ENCODE measurements at places on chromosomes 5 and 9. TPM values are rescaled to one million over a fixed set of nuclear protein-coding genes. Genes with fewer than 3 reads are reported as not detected.
A peak's percentile ranks its signal among the peaks of the same experiment; 100 is the strongest.

Gene BARHL1
- total RNA-seq = not detected

Gene PCDHA11
- not detected for total RNA-seq

Gene SPINK5
- total RNA-seq = 373 TPM

Gene FBP2
- not detected for total RNA-seq

GRCh38 chr5:34545626-34546025 is 110.5 kb upstream of the RAI14 start:
- H3K27me3 ChIP-seq = peaks cover 3% of the 10 kb centered on the region
- no peaks in the 10 kb centered on the region for H3K36me3 ChIP-seq
- no peak for DNase-seq
- H3K27ac ChIP-seq = no peak overlapping the region

DNA sequence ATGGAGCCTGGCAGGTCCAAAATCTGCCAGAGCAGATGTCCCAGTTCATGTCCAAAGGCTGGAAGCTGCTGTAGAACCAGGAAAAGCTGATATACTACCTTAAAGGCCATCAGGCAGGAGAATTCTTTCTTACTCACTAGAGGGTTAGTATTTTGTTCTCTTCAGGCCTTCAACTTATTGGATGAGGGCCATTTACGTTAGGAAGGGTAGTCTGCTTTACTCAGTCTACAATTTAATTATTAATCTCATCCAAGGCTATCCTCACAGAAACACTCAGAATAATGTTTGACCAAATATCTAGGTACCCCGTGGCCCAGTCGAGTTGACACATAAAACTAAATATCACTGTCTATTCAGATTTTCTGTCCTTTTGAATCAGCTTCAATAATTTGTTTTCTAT is 437.4 kb downstream of the TLE4 start:
- H3K4me3 ChIP-seq = no peak overlapping the region
- no peaks in the 10 kb centered on the region for H3K4me1 ChIP-seq
- no peaks in the 10 kb centered on the region for H3K36me3 ChIP-seq
- no peaks in the 10 kb centered on the region for H3K27me3 ChIP-seq
- no peak overlapping the region for H3K27ac ChIP-seq
- no peak for DNase-seq

DNA sequence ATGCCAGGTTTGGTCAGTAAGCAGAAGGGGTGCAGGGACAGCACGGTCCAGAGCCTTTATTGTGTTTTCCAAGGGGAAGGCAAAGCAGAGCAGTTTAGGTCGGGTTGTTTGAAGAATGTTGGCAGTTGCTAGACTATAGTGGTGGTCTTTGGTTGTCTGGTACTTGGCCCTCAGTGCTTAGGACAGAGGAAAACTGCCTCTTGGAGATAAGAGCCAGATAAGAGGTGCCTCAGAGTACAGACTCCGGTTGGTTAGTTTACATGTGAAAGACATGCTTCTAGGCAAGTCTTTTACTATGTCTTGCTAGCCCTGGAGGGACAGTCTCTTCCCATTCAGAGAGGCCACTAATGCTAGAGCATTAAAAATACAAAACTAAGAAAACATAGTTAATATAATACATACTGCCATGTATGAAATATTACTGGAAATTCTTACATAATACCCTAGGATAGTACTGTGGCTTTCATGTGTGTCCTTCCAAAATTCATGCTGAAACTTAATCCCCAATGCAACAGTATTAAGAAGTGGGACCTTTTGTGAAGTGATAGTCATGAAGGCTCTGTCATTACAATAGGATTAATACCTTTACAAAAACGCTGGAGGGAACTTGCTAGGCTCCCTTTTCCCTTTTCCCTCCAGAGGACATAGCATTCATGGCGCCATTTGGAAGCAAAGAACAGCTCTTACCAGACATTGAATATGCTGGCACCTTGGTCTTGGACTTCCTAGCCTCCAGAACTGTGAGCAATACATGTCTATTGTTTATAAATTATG is 280.4 kb downstream of the TMEM167A start:
- no peak overlapping the region for H3K27ac ChIP-seq
- H3K4me1 ChIP-seq = no peaks in the 10 kb centered on the region

DNA sequence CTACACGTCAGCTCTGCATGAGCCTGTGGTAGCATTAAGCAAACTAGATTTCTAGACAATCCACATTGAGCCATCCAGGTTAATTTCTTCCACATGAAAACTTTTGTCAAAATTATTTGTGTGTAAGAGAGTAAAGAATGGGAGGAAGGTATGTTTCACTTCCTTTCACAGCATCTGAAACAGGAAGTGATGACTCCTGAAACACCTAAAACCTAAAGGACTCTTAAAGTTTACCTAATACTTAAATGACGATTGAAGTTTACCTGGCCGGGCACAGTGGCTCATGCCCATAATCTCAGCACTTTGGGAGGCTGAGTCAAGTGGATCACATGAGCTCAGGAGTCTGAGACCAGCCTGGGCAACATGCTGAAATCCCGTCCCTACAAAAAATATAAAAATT is 223.8 kb downstream of the CEMIP2 start:
- no peak overlapping the region for H3K4me3 ChIP-seq
- H3K36me3 ChIP-seq = no peaks in the 10 kb centered on the region
- no peak overlapping the region for H3K27ac ChIP-seq
- H3K27me3 ChIP-seq = no peaks in the 10 kb centered on the region

DNA sequence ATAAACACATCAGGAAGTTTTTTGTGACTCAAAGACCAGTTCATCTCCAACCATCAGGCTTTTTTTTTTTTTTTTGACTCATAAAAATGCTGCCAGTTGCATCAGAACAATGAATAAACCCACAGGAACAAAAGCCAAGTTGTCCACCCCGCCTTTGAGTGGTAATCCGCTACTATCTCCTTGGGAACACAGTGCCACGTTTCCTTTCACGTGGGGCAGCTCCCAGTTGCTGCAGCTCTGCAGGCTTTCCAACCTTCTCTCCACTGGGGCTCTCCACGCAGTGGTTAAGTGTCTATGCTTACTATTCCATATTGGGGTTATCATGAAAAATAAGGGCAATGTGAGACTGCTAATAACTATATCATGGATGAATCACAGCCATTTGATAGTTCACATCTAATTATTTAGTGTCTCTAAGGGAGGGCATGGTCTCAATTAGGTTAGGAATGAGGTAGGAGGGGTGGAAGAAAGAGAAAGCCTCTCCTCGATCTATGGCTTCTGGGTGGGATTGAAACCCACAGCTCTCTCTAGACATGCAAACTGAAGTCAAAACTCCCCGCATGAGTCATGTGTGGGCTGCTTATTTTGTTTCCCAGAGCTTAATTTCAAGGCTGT is 55.8 kb upstream of the ACTBL2 start:
- no peak for DNase-seq
- no peak overlapping the region for H3K4me3 ChIP-seq
- no peak overlapping the region for H3K27ac ChIP-seq
- no peaks in the 10 kb centered on the region for H3K27me3 ChIP-seq
- no peaks in the 10 kb centered on the region for H3K36me3 ChIP-seq

DNA sequence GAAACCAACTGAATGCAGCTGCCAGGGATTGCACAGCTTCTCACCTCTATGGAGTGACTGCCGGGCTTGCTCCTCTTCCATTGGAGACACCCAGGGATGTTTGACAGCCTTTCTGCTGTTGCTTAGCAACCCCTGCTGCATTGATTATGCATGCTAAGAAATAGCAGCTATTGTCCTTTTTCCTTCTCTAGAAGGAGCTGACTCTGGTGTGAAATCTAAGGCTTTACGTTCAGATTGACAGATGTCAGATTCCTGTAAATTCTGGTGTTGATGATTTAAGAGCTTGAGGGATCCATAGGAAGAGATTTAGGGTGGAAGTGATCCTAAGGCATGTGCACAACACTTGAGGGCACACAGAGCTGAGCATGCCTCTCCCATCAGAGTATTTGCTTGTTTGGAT is 267.7 kb downstream of the NTRK2 start:
- H3K27ac ChIP-seq = no peak overlapping the region
- H3K36me3 ChIP-seq = no peaks in the 10 kb centered on the region
- H3K4me3 ChIP-seq = no peak overlapping the region
- H3K27me3 ChIP-seq = no peaks in the 10 kb centered on the region

GRCh38 chr5:126912616-126913200 is 117.7 kb downstream of the MARCHF3 start:
- H3K36me3 ChIP-seq = peaks cover 4% of the 10 kb centered on the region
- H3K4me3 ChIP-seq = no peak overlapping the region
- no peaks in the 10 kb centered on the region for H3K4me1 ChIP-seq
- no peak for DNase-seq

- H3K36me3 ChIP-seq = no peaks in the 10 kb centered on the region
- H3K4me3 ChIP-seq = no peak overlapping the region
- no peak overlapping the region for H3K27ac ChIP-seq
- DNase-seq = no peak
- no peaks in the 10 kb centered on the region for H3K27me3 ChIP-seq
Observed at GRCh38 chr5:69468631-69469030, 24.0 kb upstream of the OCLN start.

DNA sequence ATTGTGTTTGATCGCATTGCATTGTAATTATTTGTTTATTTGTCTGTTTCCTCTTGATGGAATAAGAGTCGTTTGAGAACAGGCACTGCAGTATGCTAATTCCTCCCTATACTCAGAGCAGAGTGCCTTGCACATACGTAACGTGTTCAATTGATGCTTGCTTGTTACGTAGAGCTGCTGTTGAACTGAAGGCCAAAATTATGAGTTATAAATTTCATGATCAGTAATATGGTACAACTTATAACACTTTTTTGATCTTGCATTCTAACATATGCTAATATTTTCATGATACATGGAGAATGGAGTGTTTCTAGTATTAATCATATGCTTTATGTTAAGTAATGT is 26.5 kb upstream of the LIFR start:
- H3K36me3 ChIP-seq = no peaks in the 10 kb centered on the region
- H3K27me3 ChIP-seq = no peaks in the 10 kb centered on the region
- H3K4me1 ChIP-seq = no peaks in the 10 kb centered on the region
- no peak overlapping the region for H3K4me3 ChIP-seq
- DNase-seq = no peak

GRCh38 chr5:135851915-135852845 is 17.7 kb downstream of the SLC25A48 start:
- no peaks in the 10 kb centered on the region for H3K4me1 ChIP-seq
- peak overlapping the region; percentile 45 for H3K27ac ChIP-seq
- no peak for DNase-seq
- no peaks in the 10 kb centered on the region for H3K27me3 ChIP-seq
- no peak overlapping the region for H3K4me3 ChIP-seq
- no peaks in the 10 kb centered on the region for H3K36me3 ChIP-seq

GRCh38 chr9:74935008-74935407 is 17.7 kb downstream of the C9orf40 start:
- H3K36me3 ChIP-seq = no peaks in the 10 kb centered on the region
- no peak overlapping the region for H3K27ac ChIP-seq
- no peak overlapping the region for H3K4me3 ChIP-seq

GRCh38 chr5:87074934-87075541 is 192.6 kb upstream of the RASA1 start:
- H3K27me3 ChIP-seq = no peaks in the 10 kb centered on the region
- no peak for DNase-seq
- H3K27ac ChIP-seq = no peak overlapping the region
- H3K4me3 ChIP-seq = no peak overlapping the region
- no peaks in the 10 kb centered on the region for H3K36me3 ChIP-seq

GRCh38 chr9:107059220-107059619 is 196.3 kb downstream of the ZNF462 start:
- no peak for DNase-seq
- no peaks in the 10 kb centered on the region for H3K4me1 ChIP-seq
- H3K36me3 ChIP-seq = no peaks in the 10 kb centered on the region

DNA sequence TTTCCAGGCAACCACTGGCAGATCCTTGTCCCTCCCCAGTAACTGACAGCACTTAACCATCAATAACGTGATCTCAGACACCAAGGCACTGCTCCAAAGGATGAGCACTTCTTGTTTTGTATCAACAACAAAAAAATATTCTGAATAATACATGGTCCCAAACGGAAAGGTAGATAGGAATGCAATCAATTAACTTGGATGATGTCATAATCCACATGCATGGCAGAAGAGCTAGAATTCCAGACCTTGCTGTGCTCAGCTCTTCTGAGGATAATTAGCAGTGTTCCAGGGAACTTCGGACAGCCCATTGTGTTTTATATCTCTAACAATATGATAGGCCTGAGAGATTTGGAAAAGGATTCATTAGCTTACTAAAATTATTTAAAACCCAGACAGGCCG is 288.4 kb upstream of the PCSK5 start:
- DNase-seq = no peak
- no peak overlapping the region for H3K27ac ChIP-seq
- no peaks in the 10 kb centered on the region for H3K27me3 ChIP-seq
- H3K4me3 ChIP-seq = no peak overlapping the region
